Stimulated activated CD4-positive, alpha-beta T cell treated with anti-CD3 and anti-CD28 coated beads, Interleukin-15, amount 100 ng/mL, for 48 hours (primary cell): ENCODE measurements at places on chromosomes 2 and 18.

GRCh38 chr2:59490192-59490591 is 1063.3 kb downstream of the BCL11A start:
- no peak for DNase-seq

DNA sequence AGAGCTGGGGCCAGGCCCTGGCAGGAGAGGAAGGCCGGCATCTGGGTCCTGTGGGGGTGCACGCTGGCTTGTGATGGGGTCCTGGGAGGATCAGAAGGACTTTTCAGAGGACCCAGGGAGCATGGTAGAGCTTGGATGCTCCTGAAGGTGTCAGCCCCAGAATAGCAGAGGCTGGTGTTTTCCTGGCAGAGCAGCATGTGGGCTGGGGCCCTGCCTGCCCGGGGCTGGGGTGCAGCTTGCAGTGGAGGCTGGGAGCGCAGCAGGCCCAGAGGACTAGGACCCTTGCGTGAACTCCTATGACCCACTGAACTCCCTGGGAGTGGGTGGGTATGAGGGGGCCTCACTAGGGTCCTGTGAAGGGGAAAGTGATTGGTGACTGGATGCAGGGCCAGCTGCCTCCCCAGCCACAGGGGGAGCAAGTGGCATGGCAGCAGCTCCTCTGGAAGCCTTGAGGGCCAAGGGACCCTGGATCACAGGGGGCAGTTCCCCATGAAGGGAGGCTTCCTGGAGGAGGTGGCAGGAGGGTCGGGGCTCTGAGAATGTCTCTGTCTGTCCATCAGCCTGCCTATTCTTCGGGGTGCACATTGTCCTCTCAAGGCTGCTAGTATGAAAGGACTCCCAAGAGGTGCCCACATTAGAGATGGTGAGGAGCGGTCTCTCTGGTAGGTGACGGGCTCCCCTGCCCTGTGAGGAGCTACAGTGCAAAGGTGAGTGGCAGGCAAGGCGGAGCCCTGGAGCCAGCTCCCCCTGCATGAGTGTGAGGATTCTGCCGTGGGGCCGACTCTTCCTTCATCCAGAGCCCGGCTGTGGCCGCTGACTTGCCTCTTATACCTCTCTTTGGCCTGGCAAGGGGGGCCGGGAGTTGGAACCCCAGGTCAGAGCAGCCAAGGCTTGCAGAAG is 249.0 kb downstream of the DYSF start:
- no peak for DNase-seq

DNA sequence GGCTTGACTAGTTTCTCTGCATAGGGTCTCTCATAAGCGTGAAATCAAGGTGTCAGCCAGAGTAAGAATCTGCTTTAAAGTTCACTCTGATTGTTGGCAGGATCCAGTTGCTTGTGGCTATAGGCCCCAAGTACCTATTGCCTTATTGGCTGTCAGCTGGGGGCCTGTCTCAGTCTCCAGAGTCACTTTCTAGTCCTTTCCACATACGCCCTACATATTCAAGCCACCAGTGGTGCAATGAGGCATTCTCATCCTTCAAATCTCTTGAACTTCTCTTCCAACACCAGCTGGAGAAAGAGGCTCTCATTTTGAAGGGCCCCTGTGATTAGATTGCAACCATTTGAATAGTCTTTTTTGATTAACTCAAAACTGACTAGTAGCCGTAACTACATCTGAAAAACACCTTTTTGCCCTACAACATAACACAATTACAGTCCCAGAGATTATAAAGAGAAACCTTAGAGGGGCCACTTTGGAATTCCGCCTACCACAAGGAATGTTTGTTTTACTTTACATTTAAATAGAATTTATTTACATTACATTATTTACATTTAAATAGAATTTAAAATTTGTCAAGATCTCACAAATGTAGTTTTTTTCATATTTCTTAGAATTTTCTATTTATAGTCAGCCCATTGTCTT is 520.1 kb downstream of the DSC3 start:
- DNase-seq: no peak

DNA sequence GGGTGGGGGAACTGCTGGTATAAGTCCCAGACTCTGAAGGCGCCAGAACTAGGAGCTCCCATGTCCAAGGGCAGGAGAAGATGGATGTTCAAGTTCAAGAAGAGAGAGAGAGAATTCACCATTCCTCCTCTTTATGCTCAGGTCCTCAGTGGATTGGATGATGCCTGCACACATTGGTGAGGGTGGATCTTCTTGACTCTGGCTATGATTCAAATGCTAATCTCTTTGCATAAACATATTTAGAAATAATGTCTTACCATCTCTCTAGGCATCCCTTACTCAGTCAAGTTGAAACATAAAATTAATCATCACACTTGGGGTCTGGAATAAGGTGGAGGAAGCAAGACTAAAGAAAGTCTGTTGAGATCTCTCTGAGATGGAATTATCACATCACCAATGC is 210.6 kb upstream of the CHST9 start:
- DNase-seq: no peak

DNA sequence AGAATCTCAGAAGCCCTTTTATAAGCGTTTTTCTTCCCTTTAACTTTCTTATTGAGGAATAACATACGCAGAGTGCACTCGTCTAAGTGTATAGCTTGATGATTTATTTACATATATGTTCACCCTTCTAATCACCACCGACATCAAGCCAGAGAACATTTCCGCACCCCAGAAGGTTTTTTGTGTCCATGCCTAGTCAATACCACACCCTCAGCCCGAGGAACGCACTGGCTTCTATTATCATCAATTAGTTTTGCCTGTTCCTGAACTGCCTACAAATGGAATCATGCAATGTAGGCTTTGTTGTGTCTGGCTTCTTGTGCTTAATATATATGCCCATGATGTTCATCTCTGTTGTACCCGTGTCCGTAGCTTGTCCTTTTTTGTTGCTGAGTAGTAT is 27.7 kb downstream of the SDC1 start:
- no peak for DNase-seq
